Stimulated activated CD4-positive, alpha-beta T cell treated with anti-CD3 and anti-CD28 coated beads, Interleukin-1b, Interleukin-23, amount 100 ng/mL, for 1 hour (primary cell): ENCODE measurements at places on chromosomes 4 and X.

GRCh38 chrX:124975456-124975855 is 344.2 kb upstream of the TEX13C start:
- DNase-seq: no peak

GRCh38 chr4:1246901-1247863 is 1.7 kb downstream of the CTBP1 start:
- DNase-seq: no peak

GRCh38 chrX:68703846-68704245 is 56.4 kb downstream of the STARD8 start:
- no peak for DNase-seq

- no peak for DNase-seq
These were observed 116.3 kb downstream of the DHX15 start for GRCh38 chr4:24468071-24468470.

GRCh38 chr4:37482236-37482913 is 203.8 kb downstream of the RELL1 start:
- DNase-seq: no peak

DNA sequence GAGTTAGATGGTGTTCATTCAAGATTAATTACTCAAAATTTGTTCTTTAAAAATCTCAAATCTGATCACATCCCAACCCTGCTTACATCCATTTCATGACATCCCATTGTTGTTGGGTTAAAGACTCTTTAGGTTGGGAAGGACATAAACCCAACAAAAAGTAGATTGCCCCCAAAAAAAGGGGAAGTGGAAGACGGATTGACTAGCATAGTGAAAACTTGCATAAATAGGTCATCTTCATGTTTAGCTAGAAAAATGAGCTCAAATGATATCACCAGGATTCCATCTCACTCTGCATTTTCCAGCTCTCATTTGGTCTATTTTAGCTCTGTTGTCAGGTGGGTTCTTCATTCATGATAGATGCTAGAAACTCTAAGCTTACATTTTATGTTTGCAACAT is 18.5 kb upstream of the TET2 start:
- DNase-seq: no peak

DNA sequence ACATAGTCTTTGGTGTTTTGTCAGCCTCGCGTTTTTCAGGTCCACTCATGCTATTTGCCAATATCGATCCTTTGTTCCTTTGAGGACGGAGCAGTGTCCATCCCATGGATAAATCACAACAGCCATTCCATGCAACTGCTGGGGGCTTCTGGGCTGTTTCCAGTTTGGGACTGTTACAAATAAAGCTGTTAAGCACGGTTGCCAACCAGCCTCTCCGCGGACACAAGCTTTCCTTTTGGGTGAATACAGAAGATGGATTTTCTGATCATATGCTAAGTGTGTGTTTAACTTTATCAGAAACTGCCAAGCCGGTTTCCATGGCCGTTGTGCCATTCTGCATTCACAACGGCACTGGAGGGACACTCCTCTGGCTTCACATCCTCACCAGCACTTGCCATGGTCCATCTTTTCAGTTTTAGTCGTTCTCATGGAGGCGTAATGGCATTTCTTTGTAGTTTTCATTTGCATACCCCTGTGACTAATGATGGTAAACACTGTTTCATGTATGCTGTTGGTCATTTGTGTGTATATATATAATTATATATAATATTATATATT is 67.8 kb downstream of the ABLIM2 start:
- DNase-seq: no peak

DNA sequence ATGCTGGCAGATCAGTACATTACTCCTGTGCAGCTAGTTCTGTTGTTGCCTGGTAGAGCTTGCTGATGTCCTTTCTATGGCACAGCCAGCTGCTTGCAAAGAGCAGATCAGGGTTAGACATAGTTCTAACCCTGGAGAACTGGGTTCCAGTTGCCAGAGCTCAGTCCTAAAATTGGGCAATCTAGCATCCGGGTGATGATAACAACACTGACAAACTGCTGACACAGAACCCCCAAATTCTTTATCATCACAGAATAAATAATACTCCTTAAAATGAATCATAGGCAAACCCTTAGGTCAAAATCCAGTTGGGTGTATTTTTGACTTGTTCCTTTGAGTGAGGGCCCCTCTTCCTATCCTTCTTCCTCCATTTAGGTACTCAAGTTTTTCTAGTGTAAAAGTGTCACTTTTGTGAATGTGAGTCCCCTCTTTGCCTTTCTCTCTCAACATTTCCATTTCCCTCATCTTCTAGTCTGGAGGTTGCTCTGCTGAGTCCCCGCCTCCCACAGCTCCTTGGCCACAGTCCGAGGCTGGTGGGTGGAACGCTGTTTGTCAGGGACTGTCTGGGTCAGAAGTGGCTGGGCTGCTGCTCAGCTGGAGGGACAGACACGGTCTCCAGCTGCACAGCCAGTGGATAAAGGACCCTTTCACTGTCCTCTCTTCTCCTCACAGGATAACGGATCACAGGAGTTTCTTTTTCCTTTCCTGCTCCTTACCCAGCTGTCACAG is 93.6 kb upstream of the RASGEF1B start:
- DNase-seq: no peak

GRCh38 chr4:20384456-20384855 is 132.8 kb downstream of the SLIT2 start:
- no peak for DNase-seq

- DNase-seq: no peak
These were observed 207.2 kb downstream of the NLGN4X start for GRCh38 chrX:6021316-6022091.

GRCh38 chr4:1499465-1499864 is 93.2 kb upstream of the NKX1-1 start:
- no peak for DNase-seq

DNA sequence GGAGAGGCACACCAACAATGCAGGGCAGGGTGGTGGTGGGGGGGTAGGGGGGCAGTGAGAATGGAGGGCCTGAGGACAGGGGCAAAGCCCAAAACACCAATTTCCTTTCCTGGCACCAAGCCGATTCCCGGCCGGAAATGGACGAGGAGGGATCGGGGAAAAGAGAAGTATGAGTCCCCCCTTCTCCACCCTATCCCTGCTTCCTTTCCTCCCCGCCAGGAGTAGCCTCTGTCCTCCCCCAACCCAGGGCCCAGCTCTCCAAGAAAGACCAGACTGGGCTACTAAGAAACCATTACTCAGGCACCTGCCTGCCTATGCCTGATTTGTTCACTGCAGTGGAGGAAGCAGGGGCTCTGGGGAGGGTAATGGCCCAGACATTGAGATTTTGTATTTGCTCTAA is 402 bp downstream of the CCDC120 start:
- no peak for DNase-seq

DNA sequence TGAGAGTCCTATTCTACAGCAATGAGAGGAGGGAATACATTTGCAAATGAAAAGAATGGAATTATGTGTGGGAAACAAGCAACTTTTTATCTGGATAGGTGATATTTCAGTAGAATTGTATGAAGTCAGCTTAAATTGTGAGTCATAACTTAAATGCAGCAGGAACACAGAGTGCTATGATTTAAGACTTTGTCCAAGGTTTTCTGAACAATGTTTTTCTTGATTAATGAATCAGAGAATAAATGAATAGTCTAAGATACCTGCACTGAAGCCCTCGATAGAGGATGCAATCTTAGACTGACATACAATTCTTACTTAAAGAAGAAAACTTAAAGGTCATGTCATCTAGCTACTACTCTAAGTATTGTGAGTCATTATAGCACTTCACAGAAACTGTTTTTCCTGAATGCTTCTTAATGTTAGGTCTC is 8.0 kb downstream of the ARHGEF38 start:
- no peak for DNase-seq

DNA sequence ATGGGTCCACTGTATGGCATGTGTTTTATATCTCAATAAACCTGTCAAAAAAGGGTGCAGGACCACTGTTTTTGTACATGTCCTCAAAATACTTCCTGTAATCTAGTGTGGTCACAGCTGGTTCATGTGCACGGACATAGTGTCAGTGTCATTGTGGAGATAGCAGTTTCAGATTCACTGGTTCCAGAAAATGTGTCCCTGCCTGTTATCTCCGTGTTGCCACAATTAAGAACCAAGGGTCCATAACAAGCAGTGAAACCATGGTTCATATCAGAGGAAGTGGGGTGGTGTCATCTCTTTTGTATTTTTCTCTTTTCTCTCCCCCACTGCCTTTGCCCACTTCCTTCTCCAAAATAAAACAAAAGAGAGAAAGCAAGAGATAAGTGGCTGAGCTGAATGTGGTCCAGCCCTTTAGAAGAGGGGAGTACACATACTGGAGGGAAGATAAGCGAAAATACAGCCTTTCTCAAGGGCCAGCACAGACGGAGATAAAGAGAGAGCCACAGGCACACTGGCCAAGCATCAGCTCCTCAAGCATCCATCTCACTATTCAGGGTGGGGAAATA is 51.2 kb downstream of the TBL1X start:
- no peak for DNase-seq

DNA sequence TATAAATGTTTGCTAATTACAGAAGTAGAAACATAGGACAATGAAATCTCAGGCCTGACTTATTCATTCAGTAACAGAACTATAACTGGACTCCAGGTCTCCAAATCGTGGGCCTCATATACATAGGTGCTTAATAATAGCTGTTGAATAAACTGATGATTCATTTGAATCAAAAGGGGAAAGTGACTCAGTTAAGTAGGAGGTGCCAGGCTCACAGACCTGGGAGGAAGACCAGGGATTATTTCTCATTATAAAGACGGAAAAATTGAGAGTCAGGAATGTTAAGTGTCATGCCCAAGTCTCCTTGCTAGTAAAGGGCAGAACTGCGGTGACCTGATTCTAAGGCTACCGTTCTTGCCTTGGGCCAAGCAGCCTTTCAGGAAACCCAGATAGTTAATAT is 131.5 kb downstream of the HS3ST1 start:
- DNase-seq: no peak

GRCh38 chrX:38718311-38718710 is 82.9 kb upstream of the MID1IP1 start:
- no peak for DNase-seq

GRCh38 chr4:26076000-26076587 is 162.1 kb downstream of the SMIM20 start:
- DNase-seq: no peak

- no peak for DNase-seq
These were observed 5.3 kb downstream of the CRMP1 start for GRCh38 chr4:5887361-5888221.

GRCh38 chr4:62460329-62460728 is 1260.2 kb downstream of the ADGRL3 start:
- DNase-seq: no peak

DNA sequence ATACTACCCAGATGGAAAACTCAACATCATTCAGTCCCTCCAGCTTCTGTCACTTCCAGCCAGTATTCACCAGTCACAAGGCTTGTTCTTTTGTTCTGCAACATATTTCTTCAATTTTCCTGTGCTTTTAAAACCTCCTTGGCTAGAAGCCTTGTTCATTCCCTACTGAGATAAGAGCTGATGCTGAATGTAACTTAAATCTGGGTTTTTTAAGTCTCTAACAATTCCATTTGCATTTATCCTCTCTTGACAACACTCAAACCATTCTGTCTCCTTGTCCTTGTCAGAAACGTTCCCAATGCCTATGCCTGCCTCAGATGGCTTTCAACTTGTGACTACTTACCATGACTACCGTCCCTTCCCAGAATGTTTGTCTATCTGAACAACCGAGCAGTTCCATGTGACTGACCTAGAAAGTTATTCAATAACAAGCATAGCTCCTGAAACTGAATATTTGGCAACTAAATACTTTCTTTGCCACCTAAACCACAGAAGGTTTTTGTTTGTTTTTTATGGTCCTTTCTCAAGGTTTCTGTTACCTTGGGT is 682.9 kb upstream of the GALNTL6 start:
- DNase-seq: no peak

DNA sequence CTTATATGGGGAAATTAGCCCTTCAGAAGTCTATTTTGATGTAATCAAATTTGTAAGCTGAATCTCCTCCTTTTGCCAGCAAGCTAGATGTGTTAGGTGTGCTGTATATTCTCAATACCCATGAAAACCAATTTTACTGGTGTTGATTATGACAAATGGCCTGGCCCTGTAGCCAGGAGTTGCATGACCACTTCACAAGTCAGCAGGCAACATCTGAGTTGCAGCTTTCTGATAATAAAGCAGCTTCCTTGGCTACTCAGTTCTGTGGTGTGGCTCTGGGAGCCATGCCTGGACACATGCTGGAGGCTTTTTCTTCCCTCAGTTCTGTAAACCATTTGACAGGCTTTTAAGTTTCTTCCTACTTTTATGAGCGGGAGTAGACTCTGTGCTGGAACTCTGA is 154.1 kb upstream of the CXCL13 start:
- no peak for DNase-seq

DNA sequence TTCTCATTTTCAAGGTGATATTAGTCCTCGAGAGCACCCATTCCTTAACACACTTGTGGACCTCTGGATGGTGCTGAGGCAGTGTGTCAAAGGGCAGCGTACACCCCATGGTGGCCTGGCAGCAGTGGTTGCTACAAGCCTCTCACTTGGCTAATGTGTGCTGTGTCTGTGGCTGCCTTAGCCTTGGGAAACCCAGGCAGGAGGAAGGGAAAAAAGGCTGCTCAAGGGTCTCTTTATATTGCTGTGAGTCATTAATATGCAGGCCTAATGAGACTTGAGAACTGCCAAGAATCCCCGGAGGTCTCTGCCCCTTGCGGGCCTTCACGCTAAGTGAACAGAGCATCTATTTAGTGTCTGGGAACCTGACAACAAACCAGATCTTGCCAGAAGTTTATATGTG is 7.0 kb downstream of the PCDH10 start:
- no peak for DNase-seq

DNA sequence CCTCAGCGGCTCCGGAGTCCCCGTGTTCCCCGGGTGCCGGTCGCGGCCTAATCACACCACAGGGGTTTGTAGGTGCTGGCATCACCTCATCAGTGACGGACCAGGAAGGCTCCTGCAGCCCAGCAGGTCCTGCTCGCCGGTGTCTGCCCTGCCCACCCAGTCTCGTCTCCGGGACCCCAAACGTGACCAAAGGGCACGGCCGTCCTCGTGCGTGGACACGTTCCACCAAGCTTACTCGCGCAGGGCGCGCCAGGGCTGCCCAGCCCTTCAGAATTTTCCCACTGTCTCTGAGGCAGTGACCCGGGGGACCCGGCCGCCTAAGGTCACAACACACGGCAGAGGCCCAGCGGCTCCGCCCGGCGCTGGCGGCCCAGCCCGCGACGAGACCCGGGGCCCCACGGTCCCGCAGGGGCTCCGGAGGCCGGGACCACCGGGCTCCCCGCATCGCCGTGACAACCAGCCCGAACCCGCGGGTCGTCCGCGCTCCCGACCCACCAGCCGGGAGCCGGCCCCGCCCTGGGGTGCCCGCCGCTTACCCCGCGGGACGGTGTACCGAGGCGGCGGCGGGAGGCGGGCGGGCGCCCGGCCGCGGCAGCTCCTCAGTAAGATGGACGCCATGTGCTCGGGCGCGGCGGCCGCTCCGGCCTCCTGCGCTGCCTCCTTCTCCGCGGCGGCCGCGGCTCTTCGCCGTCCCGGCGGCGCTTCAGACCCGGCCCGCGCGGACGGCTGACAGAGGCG is 454 bp downstream of the LETM1 start:
- DNase-seq: no peak

- DNase-seq: no peak
These were observed 13.5 kb downstream of the HERC3 start for GRCh38 chr4:88605736-88606135.
